ENCODE measurements at places on chromosomes 6 and 20.

DNA sequence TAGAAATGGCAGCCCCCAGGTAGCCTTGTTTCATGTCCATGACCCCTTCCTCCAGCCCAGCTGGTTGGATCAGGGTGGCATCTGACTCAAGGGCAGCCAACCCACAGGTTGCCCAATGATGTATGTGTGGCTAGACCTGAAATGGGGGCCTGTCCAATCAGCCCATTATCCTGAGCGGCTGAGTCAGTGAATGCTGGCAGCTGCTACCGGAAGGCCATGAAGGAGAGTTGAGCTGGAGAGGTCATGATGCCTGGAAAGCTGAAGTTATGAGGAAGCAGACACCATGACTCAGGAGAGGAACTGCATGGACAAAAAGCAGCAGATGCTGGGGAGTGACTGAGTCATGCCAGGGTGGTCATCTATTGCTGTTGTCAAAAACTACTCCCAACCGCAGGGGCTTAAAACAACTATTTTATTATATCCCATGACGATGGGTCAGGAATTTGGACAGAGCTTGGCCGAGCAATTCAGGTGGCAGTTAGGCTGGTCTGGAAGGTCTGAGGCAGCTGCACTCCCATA is 67.3 kb downstream of the MDGA1 start:
- peak; percentile 94 for DNase-seq

GRCh38 chr6:39941138-39941537 is 6.9 kb upstream of the MOCS1 start:
- DNase-seq, result no peak

DNA sequence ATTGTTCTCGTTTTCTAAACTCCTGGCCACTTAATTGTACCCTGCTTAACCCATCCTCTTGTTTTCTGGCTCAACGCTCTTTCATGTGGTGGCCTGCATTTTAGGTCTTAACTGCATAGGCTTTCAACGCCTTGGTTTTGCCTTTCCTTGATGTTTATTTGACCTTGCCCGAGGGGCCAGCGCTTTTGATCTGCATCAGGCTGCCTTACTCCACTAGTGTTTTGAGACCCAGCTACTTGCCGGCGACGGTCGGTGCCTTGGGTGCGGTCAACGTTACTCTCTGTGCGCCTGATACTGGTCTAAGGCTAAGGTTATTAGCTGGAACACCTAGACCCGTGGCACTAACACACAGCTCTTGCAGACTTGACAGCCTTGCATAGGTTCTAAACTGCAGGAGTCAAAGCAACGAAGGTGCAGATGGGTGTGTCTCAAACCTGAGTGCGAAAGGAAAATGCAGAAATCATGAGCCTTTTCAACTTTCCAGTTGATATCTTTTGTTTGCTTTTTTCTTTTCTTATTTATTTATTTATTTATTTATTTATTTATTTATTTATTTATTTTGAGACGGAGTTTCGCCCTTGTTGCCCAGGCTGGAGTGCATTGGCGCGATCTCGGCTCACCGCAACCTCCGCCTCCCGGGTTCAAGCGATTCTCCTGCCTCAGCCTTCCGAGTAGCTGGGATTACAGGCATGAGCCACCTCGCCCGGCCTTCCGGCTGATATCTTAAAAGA is 138.8 kb downstream of the HFE start:
- DNase-seq, result no peak

- DNase-seq, result no peak
These were observed 108.5 kb downstream of the DHX35 start for GRCh38 chr20:39070484-39071231.

- peak; percentile 15 for DNase-seq
These were observed 140.3 kb upstream of the LAMP5 start for GRCh38 chr20:9374072-9374471.

GRCh38 chr6:107442938-107443607 is 16.3 kb downstream of the PDSS2 start:
- no peak for DNase-seq

DNA sequence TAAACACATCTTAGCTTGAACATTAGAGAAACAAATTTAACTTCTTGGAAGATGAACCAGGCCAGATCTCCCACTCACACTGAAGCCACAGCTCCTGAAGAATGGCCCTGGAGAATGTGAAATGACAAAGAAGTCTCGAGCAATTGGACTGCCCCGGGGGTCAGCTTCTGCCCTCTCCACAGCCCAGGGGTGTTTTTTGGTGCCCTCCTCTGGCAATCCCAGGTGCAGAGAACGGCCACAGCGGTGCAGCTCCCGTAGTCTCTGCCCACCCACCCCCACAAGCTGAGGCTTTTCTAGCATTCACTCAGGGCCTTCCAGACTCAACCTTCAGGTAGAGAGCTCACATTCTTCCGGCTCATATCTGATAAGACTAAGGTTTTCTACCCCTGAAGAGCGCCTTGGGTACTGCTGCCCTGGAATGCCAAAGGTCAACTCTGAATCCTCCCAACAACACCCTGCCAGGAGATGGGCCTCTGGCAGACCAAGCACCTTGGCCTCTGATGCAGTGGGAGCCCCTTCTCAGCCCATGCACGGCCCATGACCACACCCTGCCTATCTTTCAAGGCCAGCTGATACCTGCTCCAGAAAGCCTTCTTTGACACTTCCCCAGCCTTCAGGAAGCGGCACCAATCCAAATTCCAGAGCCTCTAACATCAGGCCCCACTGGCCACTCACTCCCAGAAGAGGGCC is 208.3 kb downstream of the SYNDIG1 start:
- no peak for DNase-seq

- no peak for DNase-seq
These were observed 71.5 kb downstream of the CD83 start for GRCh38 chr6:14189074-14189473.

- no peak for DNase-seq
These were observed 145.5 kb upstream of the RNF24 start for GRCh38 chr20:4160761-4161305.

- DNase-seq, result no peak
These were observed 374.3 kb upstream of the SOX4 start for GRCh38 chr6:21219241-21219640.

Data from AG04450 (cell line).